Kidney capillary endothelial cell (primary cell): ENCODE measurements at places on chromosomes 13 and 19.

DNA sequence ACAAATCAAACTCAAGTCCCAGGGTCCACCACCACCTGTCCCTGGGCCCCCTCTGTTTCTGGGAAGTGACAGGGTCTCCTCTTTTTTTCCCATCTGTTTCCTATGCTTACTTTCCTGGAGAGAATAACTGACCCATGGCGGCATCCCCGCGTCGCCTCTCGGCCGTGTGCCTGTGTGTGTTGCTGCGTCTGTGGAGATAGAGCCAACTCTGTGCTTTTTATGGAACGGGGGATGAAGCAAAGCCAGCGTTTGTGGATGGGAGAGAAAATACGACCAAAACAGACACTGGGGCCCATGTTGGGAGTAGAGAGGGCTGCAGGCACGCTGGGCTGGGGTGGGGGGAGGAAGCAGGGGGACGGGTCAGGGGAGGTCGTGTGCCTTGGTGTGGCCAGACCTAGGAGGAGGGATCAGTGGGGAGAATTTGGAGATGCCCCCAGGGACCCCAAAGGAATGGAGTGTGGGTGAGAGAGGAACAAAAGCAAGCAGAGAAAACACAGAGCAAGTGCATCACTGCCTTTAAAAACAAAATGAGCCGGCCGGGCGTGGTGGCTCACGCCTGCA lies 16.6 kb downstream of the PLK5 start:
- no peak for DNase-seq

DNA sequence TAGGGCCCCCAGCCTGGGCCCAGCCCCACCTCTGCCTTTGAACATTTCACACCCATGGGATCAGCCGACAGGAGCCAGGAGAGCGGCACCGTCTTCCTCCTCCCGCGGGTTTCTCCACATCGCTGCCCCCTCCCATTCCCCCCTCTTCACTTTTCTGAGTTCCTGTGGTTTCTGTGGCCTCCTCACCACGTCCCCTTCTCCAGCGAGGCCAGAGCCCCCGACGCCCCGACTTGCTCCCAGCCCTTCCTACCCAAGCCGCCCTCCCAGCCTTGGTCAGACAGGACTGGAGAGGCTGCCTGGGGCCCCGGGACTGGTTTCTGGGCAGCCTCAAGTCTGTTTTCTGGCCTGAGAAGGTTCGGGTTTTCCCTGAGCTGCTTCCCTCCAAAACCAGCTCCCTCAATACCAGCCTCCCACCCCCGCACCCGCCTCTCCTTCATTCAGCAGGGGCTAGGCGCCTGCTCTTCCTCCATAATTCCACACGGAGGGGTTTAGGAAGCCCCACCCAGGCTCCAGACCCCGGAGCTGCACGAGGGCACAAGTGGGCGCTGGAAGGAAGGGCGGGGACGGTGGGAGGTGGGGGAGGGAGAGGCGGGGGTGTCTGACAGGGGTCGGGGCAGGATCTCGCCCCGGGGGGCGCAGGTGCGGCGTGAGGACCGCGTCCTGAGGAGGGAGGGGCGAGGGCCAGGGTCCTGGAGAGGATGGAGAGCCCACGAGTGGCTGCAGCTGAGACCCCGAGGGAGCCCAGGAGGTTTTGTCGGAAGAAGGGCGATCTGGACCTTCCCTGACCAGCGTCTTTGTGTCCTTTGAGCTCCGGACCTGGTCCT lies 4.0 kb upstream of the SIGLEC10 start:
- DNase-seq = no peak

- DNase-seq = peak; percentile 68
These were observed 485.5 kb downstream of the DIAPH3 start for GRCh38 chr13:59677966-59678814.

DNA sequence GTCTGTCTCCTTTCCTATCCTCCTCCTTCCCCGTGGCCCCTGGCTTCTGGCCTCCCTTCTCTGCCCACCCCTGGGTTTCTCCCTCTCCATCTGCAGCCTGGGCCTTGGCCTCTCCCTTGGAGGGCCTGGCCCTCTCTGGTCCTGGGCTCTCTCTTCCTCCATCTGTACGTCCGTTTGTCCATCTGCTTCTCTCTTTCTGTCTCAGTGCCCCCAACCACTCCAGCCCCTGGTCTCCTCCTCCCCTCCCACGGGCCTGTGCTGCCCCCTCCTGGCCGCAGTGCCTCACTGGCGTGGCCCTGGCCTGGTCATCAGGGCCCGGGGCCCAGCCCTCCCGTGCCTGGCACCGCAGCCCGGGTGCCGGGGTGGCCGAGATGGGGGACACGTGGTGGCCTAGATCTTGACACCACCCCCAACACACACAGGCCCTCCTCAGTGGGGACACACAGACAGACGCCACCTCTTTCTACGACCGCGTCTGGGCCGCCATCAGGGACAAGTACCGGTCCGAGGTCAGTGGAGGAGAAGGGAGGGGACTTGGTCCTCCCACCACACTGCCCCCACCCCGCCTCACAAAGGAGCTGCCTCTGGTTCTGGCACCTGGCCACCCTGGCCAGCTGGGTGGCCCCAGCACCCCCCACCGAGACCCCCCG lies 11.3 kb downstream of the PRKCSH start:
- DNase-seq = peak; percentile 29

- no peak for DNase-seq
These were observed at the start of gene PLIN5 for GRCh38 chr19:4534836-4535658. Gene PLIN5 (minus strand): TSS chr19:4535224. CDS start chr19:4534074, 1,150 bp downstream.

DNA sequence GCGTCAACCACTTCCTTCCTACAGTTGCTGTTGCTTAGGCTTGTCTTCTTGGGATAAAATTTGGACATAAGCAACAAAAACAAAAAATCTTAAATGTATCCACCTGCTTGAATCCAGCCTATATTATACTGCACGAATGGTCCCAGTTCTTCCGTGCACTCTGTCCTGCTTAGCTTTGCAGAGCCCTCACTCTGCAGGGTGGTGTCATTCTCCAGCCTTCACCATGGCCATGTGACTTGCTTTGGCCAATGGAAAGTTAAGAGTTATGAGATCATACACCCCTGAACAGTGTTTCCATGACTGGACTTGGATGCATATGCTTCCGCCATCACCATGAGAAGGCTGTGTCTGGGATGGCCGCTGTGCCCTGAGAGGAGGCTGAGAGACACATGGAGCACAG lies 27.4 kb upstream of the SACS start:
- no peak for DNase-seq

DNA sequence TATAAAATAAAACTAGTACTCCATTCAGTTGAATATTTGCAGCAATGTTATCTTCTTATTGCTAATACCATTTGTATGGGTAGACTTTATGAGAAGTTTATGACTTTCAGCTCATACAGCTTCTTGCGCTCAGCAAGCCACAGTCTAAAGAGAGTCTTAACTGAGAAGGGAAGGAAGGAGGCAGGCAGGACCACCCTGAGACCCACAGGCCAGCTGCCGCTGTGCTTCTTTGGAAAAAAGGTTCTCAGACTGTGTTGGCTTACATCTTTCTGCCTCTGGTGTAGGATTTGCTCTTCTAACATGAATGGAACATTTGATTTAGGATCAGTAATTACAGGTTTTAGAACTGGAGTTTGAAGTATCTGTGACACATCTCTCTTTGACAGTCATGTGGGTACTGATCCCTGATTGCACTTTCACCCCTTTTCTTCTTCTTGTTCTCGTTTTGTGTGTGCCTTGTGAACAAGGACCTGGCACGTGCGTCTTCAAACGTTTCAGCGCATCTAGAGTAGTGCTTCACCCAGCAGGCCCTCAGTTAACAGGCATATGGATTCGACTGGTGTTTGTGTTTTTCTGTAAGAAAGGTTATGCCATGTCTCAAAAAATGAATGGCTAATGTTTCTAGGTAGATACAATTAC lies 7.1 kb upstream of the GPR18 start:
- no peak for DNase-seq

GRCh38 chr13:32314271-32315237 lies 609 bp downstream of the ZAR1L start:
- DNase-seq = peak; percentile 26

DNA sequence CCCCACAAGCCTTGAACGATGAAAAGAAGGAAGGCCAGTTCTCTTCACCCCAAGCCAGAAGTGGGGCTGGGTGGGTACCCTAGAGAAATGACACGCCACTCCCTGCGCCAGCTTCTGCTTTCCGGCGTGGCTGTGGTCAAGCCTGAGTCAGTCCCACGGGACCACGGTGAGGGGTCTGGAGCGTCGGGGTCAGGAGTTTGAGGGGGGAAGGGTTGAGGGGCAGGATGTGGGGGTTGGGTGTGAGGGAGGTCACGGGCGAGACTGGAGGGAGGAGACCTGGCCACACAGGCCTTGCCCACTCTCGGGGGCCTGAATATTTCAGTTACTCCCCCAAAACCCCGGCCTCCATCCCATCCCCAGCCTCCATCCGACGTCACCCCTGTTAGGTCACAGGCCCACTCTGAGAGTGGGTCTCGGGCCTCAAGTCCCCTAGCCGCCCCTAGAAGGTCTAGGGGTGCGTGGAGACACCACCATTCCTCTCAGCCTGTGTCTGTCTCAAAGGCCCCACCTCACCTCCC lies 500 bp upstream of the IFI30 start:
- DNase-seq = no peak

DNA sequence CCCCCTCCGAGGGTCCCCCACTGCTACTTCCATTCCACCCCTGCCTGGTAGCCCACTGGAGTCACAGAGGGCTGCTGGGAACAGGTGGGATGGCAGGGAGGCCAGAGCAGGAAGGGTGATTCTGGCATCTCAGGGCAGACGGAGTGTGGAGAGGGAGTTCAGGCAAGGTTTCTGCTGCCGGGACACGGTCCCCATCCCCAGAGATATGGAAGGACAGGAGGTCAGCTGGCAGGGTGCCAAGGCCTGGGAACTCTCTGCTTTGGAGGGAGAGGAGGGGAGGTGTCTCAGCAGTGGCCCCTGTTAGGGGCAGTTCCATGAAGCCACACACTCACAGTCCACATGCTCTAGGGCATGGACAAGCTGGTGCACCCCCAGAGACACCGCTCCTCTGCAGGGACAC lies 68.1 kb downstream of the CHST8 start:
- DNase-seq = no peak

DNA sequence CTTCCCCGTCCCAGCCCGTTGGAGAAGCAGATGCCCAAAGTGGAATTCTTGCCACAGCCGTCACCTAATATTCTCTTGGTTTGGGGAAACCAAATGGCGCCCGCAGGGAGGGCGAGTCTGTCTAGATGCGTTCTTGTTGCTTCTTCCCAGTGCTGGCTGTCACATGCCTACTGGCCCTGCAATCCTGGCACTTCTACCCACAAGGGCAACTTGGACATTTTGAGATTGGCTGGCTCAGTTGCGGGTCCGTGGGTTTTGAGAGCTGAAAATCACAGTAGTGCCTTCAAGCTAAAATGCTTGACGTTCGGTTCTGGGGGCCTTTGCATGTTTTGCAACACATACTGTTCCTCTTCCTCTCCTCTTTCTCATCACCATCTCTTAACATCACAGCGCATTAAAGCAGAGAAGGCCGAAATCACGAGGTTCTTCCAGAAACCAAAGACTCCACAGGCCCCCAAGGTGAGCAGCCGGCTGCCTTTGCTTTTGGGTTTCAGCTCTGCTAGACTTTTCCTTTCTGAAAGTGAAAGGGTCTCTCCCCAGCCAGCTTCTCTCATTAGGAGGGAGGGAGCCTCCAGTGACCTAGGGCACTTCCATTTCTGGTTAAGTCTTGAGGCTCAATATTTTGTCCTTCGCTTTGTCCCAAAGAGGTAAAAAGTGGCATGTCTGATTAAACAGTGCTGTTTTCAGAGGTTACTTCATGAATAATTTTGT lies 21.1 kb downstream of the CHAF1A start:
- no peak for DNase-seq
